ENCODE measurements at places on chromosomes 16 and 17.
A peak's percentile ranks its signal among the peaks of the same experiment; 100 is the strongest.

DNA sequence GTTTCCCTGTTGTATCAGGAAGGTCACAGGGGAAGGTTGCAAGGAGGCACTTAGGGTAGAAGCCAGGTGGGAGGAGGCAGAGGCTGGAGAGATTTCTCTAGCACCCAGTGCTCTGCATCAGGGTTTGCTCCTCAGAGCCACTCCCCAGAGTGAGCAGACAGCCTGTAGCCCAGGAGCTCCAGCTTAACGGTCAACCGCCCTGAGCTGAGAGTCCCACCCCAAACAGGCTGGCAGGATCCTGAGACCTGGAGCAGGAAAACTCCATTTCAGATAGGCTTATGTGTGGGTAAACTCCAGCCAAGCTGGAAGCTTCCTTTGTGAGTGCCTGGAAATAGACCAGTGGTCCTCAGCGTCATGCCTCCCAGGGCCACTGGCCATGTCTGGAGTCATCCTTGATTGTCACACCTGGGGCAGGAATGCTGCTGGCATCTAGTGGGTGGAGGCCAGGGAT, 37.9 kb downstream of the MPRIP start:
- DNase-seq: no peak

GRCh38 chr16:3654249-3654991, at the start of gene DNASE1:
DNASE1 (plus strand) TSS chr16:3654691; CDS start chr16:3655374, 683 bp downstream.
- DNase-seq: peak; percentile 79

DNA sequence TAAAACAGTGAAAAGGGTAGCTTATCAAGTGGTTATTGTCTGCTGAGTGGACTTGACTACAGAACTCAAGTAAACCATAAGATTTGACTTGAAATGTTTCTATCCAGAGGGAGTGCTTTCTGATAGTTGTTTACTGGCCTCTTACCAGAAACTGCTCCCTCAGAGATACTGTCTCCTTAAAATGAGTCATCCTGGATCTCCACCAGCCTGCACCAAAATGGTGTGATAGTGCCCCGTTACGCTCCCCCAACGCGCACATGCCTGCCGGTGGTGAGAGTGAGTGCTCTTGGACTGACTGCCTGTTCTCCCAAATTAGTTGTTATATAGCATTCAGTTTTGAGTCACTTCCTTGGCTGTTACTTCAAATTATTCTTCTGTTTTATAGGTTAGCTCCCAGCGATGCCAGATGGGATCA, 22.9 kb downstream of the PRCD start:
- peak; percentile 72 for DNase-seq

- no peak for DNase-seq
These were observed 10.0 kb upstream of the MEIOC start for GRCh38 chr17:44646280-44646679.

Data from AG20443 (cell line).